SJCRH30 (cell line): ENCODE measurements at places on chromosomes 11 and 22. TPM values are rescaled to one million over a fixed set of nuclear protein-coding genes. Genes with fewer than 3 reads are reported as not detected.

DNA sequence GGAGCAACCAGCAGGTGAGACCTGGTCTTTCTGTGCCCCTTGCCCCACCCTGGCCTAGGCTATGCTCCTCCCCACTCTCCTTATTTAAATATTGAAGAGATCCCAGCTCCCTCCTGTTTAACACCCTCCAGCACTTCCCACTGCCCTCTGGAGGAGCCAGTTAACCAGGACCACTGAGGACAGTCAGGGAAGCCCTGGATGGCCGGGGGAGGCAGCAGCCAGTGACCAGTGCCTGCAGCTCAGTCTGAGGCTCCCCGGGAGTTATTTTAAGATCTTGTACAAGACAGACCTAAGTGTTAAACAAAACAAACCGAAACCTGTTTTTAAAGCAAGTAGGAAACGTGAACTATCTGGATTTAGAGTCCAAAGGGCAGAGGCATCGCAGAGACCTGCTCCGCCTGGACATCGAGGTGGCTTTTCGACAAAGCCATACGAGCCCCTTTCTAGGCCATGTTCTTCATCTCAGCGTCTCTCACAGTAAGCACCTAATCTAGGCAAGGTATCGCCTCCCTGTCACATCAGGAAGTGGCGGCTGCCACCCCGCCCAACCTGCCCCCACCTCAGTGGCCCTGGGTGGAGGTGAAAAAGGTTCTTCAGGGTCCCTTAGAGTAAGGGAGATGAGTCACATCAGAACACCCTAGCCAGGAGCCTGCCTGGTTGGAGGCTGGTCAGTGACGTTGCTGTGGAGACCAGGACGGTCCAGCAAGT is 35.2 kb downstream of the TRMU start:
- DNase-seq, result no peak

DNA sequence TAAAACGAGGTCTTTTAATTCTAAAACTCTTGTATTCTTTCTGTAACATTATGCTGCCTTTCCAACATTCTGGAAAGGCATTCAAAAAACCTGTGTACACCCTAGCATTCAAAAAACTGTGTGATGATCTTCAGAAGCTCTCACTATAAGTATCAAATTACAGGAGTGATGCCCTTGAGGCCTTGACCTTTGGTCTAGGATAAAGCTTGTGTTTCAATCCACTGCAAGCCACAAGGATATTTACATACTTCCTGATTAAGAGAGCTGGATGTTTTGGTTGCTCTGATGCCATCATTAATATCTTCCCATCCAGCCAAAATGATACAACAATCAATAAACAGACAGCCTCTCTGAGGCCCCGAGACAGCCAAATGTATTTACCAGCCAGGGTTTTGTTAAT is 11.9 kb downstream of the CLPB start:
- no peak for DNase-seq

GRCh38 chr11:134719397-134719796 is 307.4 kb upstream of the B3GAT1 start:
- DNase-seq, result no peak

DNA sequence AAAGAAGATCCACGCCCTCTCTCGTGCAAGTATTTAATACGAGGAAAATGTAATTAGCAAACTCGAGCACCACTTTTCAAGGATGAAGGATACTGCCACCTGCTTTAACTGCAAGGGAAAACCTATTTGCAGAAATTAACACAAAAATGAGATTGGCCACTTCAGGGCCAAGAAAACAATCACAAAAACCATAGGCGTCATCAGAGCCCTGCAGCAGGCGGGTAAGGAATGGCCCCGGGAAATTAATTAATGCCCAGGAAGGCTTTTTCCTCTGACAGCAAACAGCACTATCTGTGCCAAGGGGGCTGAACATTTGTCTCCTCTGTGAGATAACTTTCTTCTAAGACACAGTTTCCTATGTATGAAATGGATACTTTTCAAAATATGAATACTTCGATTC is 255.7 kb downstream of the CTTN start:
- no peak for DNase-seq

- no peak for DNase-seq
These were observed 1651.5 kb downstream of the LRRC4C start for GRCh38 chr11:39807904-39808303.

MIEF1 gene
- total RNA-seq, result 31.5 and 32.0 TPM in 2 replicates
